Stimulated activated CD4-positive, alpha-beta T cell treated with anti-CD3 and anti-CD28 coated beads, Interleukin-15, amount 100 ng/mL, for 48 hours (primary cell): ENCODE measurements at places on chromosomes 4 and X.

GRCh38 chr4:90990284-90990683, 863.1 kb downstream of the CCSER1 start:
- no peak for DNase-seq

DNA sequence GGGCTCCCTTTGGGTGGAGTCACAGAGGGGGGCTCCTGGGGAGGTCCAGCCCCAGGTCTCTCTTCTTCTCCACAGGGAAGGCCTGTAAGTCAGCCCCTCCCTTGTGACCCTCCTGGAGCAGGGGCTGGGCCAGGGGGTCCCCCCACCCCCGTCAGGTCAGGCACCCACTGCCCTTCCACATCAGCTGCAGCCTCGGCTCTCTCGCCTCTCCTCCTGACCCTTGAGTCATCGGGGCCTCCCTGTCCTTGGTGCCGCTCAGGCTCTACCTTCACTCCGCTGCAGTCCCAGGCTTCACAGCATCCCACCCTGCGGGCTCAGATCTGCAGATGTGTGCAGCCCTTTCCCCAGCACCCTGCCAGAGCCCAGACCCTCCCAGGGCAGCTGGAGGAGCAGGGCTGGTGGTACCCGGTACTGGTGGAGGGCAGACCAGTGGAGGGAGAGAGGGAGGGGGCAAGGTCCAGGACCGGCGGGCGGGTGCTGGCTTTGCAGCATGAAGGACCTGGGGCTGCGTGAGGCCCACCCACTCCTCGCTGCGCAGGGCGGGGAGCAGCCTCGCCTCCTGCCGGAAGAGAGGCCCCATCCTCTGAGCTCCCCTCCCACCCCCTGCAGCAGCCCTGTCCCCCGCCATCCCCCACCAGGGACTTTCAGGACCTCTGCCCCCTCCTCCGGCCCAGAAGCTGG, 117.1 kb downstream of the FAM53A start:
- DNase-seq, result no peak

- DNase-seq, result no peak
Measured at GRCh38 chr4:37243051-37243450, 1.5 kb upstream of the NWD2 start.

DNA sequence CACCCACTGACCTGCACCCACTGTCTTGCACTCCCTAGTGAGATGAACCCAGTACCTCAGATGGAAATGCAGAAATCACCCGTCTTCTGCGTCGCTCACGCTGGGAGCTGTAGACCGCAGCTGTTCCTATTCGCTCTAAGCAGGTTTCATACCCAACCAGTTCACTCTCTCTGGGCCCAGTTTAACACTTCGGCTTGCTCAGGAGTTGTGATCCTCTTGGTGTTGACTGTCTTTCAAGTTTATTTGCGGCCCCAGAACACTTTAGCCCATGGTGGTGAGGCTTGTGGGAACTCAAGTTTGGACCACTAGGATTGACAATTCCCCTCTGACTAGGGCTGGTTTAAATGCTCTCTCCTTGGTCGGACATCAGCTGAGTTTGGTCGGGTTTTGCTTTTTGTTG, 147.0 kb downstream of the DACH2 start:
- DNase-seq, result no peak

DNA sequence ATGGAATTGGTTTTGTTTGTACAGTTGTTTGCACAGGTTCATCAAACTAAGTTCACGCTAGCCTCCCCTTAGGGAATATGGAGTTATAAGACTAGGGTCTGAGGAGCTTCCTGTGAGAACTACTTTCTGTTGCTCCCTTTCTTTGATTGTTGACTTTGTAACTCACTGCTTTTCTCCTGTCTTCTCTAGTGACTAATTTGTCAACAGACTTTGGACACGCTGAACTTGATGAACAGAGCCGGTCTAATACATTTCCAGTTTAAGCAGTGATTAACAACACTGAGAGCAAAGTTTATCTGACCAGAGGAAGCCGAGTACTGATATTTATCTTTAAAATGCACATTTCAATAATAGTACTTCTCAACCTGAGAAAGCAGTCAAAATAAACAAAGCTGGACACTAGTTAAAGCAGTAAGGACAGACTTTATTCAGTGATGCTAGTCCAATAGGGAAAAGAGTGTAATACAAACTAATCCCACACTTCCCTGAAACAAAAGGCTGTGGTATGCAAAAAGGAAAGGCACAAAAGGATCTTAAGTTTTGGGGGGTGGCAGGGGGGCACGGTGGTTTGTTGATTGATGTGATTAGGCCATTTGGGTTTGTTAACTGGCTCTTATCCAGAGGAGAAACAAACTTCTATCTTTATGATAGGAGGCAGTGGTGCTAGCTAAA, 2.7 kb upstream of the NUDT9 start:
- DNase-seq, result no peak

- no peak for DNase-seq
Measured at GRCh38 chr4:186723292-186724057, at the start of gene FAT1. Gene FAT1 (minus strand): TSS chr4:186723856. CDS start chr4:186709827, 14,029 bp downstream.

DNA sequence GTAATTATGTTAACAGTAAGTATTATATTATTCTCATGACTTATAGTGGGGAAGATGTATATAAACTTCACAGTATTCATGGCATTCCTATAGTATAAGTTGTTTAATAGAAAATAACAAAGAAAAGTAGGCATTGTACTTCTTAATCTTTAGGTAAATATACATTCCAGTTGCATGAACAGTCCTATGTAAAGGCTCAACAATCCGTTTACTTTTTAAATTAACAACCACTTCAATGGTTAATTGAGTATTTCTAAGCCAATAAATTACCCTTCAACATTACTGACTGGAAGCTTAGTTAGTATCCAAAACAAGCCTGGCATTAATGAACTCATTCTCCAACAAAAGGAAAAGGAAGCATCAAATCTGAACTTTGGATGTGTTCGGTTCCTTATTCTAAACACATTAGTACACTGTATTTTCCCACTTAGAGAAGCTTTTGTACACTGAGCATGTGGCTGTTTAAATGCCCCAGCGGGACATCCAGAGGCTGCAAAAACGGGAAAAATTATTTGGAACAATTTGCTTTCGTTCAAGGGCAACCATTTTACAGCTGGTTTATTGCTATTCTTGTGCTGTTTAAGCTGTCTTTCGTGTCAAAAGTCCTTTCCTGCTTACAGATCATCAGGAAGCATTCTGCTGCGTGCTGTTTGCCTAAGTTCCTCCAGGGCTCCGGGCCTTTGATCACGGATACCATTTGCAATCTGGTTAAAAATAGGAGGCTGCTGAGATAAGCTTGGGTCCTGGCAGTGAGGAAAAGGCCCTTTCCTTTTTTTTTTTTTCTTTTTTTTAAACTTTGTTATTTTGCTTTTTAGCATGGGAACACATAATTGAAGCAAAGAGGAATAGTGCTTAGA, 460.3 kb downstream of the SPRY1 start:
- no peak for DNase-seq

GRCh38 chr4:124684301-124684700, 28.2 kb downstream of the ANKRD50 start:
- DNase-seq, result no peak

- peak; percentile 49 for DNase-seq
Measured at GRCh38 chrX:131762802-131763234, 218.9 kb downstream of the OR13H1 start.

- no peak for DNase-seq
Measured at GRCh38 chr4:139484783-139485311, 30.9 kb downstream of the RAB33B start.

GRCh38 chrX:154443992-154444754, at the start of gene FAM50A:
Gene FAM50A (plus strand): TSS chrX:154444141. CDS start chrX:154444236, 95 bp downstream.
- peak; percentile 41 for DNase-seq

DNA sequence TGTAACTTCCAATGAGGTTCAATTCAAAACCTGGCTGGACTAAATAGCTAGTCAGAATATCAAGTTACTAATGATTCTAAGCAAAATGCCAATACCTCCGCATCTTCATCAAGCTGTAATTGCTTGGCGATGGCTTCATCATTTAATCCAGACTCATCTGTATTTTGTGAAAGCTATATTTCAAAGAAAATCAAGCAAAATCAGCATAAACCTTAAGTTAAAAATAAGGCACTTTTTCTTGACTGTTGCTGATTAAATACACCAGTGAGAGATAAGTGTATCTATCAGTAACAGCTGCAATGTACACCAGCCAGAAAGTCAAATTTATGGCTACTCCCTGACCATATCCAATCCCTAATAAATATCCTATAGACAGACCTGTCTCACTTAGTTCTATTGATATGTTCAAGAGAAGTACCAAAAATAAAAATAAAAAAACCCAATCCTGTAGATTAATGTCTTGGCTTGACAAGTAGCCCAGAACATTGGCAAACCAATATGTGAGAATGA, 39.6 kb downstream of the RFC1 start:
- DNase-seq, result no peak
